ENCODE measurements at places on chromosomes 16 and 17.
A peak's percentile ranks its signal among the peaks of the same experiment; 100 is the strongest.

GRCh38 chr17:8753136-8753975, 5.0 kb downstream of the SPDYE4 start:
- DNase-seq: no peak

GRCh38 chr17:81519284-81520020, 6.9 kb upstream of the ACTG1 start:
- peak; percentile 62 for DNase-seq

GRCh38 chr17:73939806-73940205, 263.7 kb upstream of the RPL38 start:
- no peak for DNase-seq

GRCh38 chr17:40018211-40019121, 3.2 kb downstream of the CSF3 start:
- DNase-seq: no peak
